Body of pancreas (tissue), 4 donors: ENCODE measurements at places on chromosomes 12 and 14. TPM values are rescaled to one million over a fixed set of nuclear protein-coding genes. Genes with fewer than 3 reads are reported as not detected.

The ZFP36L1 gene
- total RNA-seq: 155 TPM

The PPP4R4 gene
- 1.3 TPM for total RNA-seq

The KLRC3 gene
- not detected for total RNA-seq

The CCDC175 gene
- not detected for total RNA-seq

The SMCO2 gene
- total RNA-seq: not detected

The RPGRIP1 gene
- not detected for total RNA-seq

The WNT5B gene
- not detected for total RNA-seq

The CDH24 gene
- total RNA-seq: 9.9 TPM

The C12orf60 gene
- total RNA-seq: not detected

The TAMALIN gene
- 19.4 TPM for total RNA-seq
